ENCODE measurements at places on chromosomes 6 and 20.

DNA sequence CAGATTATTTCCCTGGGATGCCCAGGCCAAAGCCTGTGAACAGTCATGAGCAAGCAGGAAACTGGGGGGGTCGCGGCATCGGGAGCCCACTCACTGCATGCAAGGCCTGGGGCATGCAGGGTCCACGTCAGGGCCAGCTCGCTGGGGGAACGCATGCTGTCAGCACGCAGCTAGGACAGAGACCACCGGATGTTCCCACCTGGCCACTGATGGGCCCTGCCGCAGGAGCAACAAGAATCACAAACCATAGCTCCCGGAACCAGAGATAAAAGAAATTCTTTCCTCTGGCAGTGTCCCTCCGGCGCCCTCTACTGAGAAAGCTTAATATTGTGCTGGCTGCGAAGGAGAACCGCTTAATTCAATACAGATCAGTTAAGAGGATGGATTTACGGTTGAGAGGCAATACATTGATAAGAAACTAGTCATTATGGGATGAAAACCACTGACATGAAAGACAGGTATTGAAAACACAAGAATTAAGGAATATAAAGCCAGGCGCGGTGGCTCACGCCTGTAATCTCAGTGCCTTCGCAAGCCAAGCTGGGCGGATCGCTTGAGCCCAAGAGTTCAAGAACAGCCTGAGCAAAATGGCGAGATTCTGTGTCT lies 32.6 kb downstream of the C6orf15 start:
- peak; percentile 83 for DNase-seq

GRCh38 chr6:49328051-49328744 lies 134.9 kb downstream of the MMUT start:
- no peak for DNase-seq

- no peak for DNase-seq
Measured at GRCh38 chr6:150119173-150119572, 23.7 kb upstream of the PPP1R14C start.

DNA sequence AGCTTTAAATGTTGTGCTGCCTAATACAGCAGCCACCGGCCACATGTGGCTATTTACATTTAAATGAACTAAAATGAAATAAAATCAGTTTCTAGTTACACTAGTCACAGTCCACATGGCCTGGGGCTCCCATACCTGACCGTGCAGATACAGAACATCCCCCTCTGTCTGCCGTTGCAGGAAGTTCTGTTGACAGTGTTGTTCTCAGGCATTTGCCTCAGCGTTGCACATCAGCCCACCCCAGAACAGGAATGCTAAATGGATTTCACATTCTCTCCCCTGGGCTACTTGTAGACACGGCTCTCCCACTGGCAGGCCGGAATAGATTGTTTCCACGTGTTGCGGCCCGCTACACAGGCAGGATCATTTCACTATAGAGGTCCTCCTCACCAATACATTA lies 26.3 kb downstream of the JAG1 start:
- no peak for DNase-seq

DNA sequence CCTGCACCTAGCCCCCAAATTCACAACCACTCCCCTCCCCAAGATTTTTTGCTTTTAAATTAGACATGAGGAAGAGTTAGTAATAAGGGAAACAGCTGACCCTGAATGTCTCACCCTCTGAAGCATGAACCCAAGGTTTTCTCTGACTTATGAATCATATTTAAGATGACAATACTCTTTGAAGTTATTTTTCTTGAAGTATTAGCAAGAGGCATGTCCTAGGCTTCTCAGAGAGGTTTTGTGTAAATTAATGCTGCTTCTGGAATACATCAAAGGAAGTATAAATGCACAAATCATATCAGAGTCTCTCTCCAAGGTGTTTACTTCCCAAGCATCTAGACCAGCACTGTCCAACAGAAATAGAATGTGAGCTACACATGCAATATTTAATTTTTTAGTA lies 408.1 kb upstream of the MARCKS start:
- DNase-seq, result no peak
